Left hindlimb (tissue), 1 donor: ENCODE measurements at places on chromosomes 1 and 21.

DNA sequence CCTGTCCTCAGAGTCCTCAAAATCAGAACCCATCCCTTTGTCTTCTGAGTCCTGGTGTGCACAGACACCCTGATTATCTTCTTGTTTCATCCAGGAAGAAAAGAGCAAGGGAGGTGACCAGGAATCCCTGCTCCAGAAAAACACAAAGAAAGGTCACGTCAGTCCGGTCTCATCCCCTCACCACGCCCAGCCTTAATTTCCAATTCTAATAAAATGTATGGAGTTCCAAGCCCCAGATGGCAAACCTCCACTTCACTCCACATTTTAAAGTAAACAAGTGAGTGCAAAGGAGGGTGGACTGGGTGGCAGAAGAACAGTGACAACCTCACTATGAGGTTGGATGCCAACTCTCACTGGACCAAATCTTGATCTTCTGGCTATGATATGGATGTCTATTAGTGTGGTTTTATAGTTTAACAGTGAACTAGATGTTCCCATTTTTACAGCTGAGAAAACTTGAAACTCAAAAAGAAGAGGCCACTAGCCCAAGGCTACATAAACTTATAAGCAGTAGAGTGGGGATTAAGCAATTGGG lies 22.0 kb downstream of the ZNF697 start:
- DNase-seq: no peak

- peak; percentile 37 for DNase-seq
Observed at GRCh38 chr1:100188617-100189016, 10.6 kb upstream of the LRRC39 start.

DNA sequence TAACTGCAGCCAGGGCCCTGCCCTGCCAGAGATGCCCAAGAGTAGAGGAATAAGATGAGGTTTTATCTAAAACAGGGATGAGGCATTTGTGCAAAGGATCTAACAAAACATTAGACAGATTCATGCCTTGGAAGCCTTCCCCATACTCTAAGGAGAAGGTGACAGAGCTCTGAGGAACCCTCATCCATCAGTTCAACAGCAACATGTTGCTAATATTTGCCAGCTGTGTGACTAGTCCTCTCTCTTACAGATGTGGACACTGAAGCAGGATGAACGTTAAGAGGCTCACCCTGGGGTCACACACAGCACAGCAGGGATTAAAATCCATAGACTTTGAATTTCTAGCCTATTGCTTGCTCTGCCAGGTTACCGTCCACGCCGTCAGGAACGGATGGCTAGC lies 99.0 kb downstream of the ZBTB18 start:
- no peak for DNase-seq

GRCh38 chr1:28494737-28495136 lies 11.1 kb upstream of the RCC1 start:
- no peak for DNase-seq

- DNase-seq: no peak
Observed at GRCh38 chr21:14356746-14357145, 26.2 kb downstream of the HSPA13 start.

GRCh38 chr1:83626603-83627002 lies 372.3 kb downstream of the TTLL7 start:
- no peak for DNase-seq

DNA sequence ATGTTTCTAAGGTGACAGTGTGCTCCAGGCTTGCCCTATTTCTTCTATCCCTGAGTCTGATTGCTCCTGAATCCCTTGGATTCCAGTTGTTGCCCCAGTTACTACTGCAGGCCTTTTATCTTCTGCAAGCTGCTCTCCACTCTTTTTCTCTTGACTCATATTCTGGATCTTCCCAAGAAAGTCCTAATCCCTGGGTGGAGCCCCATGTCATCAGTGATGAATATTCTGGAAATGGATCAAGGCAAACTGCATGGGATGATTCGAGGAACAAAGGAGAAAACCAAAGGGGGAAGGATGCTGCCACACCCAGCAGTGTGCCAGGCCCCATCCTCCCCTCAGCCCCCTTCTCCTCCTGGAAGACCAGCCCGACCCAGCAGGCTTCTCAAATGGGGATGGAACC lies 63.3 kb upstream of the ATP2B4 start:
- no peak for DNase-seq

DNA sequence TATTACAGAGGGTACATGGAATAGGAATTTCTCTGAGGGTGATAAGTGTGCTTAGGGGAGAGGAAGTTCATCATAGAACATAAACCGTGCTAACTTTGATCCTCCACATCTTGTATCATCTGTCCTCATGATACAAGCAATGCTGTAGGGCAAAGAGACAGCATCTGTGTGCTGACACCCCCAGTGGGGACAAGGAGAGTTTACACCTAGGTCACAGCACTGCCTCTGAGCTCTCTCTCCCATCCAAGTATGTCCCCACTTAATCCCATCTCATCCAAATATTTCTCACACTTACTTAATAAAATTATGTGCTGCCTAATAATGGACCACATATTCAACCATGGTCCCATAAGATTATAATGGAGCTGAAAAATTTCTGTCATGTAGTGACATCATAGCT lies 4.3 kb upstream of the TEDDM1 start:
- no peak for DNase-seq

- DNase-seq: no peak
Observed at GRCh38 chr1:54701066-54701465, 14.6 kb upstream of the TTC4 start.

GRCh38 chr1:247906504-247907047 lies 11.2 kb downstream of the OR2W3 start:
- no peak for DNase-seq

GRCh38 chr21:36966821-36967768 lies 626 bp upstream of the HLCS start:
- peak; percentile 79 for DNase-seq

GRCh38 chr21:36751383-36751782 lies 52.5 kb downstream of the SIM2 start:
- DNase-seq: no peak

DNA sequence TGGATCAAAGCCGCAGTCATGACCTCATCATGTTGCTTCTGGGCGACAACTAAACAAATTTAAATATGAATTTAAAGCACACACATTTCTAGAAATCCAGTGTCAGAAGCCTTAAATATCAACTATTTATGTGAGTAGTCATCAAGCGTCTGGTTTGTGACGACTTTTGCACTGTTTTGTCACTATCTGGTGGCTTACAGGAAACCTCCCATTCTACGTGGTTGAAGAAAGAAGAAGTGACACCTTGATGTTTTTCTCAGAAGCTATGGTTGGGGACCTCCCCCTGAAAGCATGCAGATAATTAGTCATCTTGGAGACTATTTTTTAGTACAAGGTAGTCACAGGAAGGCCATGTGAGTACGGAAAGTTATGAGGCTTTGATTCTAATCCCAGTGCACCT lies 58.5 kb downstream of the TENT5C start:
- DNase-seq: no peak

GRCh38 chr1:36481771-36482723 lies 666 bp downstream of the CSF3R start:
- DNase-seq: no peak

GRCh38 chr21:14876524-14876840 lies 188.3 kb downstream of the NRIP1 start:
- no peak for DNase-seq

DNA sequence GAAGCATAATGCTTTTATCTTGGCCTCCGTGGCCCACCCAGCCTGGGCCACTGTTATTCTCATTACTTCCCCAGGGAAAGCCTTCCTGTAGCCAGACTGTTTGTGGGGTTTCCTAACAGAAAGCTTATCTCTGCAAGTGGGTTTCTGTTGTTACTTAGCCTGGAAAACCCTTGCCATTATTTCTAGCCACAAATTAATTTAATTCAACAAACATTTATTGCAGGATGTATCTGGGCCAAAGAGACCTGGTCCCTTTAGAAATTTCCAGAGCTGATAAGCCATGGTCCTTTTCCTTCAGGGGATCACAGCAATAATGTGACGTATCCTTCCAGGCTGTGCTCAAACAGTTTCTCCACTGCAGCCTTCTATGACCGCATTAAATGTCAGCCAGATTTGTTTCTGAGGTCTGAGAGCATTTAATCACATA lies 20.9 kb downstream of the TNN start:
- DNase-seq: no peak

DNA sequence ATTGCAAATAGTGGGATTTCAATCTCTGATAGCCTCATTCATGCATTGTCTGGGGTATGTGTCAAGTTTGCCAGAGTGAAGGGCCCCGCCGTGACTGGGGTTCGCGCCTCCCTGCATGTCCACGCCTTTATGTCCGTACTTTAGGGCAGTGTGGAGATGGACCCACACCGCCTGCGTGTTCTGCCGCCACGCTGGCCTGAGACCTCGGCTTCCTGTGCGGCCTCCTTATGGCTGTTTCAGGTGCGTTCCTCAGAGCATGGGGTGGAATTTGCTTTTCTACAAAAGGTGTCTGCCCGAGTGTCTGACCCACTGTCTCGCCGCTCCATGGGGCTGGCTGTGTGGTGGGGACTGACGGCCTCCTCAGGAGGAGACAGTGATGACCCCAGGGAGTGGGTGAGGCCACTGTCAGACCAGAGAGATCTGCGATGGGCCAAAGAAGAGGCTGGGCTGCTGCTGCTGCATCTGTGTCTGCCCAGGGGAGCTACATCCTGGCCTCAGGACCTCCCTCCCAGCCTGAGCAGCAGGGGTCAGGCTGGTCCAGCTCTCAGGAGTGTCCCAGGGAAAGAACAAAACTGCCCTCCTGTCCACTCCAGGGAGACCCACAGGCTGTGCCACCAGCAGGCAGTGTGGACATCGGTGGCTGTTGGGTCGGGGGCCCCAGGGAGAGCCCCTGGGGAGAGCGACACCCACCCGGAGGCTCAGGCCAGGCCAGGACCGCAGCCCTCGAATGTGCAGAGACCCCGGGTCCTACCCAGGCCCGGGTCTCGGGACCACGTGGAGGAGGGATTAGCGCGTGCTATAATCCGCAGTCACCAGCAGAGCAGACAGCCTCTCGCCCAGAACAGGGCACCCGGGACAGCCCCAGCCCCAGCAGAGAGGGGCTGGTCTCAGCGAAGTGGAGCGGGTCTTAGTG lies 9.8 kb upstream of the SLC19A1 start:
- peak; percentile 19 for DNase-seq

DNA sequence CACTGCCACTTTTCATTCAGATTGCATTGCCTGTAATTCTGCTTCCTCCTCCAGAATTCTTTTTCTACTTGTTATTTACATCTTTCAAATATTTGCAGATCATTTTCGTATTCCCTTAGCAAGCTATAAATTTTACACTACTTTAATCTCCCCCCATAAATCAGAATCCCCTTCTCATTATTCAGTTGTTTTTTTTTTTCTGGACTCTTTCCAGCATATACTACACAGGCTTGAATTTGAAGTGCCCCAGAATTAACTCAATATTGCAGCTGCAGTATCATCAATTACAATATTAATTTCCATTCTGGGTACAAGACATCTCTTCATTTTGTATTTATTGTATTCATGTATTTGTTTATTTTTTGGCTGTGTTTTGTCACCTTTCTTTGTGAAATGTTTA lies 1494.3 kb downstream of the AMY1C start:
- DNase-seq: no peak

GRCh38 chr1:207054491-207054890 lies 1.4 kb downstream of the PFKFB2 start:
- DNase-seq: no peak

DNA sequence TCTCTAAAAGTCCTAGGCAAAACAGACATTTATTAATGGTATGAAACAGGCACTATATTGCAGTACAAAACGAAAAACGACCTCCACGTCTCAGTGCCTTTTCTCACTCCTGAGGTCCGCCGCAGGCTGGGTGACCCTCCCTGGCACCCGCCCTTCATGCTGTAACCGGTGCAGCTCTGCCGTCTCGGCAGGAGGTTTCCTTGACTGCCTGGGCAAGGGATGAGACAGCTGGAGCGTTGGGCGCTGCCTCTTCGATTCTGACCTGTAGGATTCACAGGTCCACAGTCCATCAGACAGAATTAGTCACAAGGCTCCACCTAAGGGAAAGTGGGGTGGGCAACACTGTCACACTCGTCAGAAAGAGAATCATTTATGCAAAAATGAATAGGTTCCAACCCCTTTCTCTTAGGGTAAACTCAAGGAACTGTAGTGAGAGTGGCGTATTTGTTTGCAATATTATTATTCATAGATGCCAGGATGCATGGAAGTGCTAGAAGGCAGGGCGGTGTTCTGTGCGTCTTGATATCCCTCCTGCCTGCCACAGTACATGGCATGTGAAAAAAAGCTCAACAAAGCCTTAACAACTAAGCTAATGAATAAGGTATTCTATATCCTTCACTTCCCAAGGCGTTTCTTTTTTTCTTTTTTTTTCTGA lies 23.5 kb upstream of the ZBTB18 start:
- no peak for DNase-seq

DNA sequence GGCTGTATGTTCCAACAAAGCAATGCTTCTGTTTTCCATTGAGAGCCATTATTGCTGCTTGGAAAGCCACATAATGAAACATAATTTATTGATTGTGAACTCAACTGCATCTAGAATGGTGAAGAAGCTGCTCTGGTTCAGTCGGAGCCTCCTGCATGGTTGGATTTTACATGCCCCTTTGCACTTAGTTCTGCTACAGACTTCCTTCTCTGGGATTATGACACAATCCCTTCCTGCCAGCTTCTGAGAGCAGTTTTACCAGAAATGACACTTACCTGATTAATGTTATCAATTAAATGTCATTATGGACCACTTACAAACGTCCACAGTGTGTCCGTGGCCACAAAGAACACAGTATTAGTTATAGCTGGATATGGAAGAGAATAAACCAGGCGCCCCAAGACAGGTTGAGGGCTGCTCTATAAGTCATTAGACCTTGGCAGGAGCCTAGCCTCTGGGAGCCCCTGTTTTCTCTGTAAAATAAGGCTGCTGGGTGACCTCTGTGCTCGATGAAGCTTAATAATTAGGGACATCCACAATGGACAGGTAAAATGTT lies 7.0 kb upstream of the CD58 start:
- no peak for DNase-seq

DNA sequence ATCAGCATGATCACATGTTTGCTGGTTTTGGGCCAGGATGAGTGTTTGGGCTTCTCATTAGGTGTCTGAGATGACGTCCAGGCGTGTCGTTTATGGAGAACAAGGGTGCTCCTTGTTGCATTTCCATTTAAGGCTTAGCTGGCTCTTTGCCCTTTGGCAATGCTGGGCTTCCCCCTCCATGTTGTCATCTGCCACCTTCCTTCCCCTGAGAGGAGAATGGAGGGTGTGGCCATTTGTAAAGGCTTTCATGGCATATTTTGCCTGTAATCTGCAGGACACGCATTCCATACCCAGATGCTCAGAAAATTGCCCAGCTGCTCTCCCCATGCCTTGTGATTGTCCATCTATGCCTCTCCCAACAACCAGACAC lies 27.7 kb downstream of the PKP1 start:
- peak; percentile 69 for DNase-seq

- peak; percentile 76 for DNase-seq
Observed at GRCh38 chr1:6222636-6223035, 13.1 kb downstream of the ICMT start.

DNA sequence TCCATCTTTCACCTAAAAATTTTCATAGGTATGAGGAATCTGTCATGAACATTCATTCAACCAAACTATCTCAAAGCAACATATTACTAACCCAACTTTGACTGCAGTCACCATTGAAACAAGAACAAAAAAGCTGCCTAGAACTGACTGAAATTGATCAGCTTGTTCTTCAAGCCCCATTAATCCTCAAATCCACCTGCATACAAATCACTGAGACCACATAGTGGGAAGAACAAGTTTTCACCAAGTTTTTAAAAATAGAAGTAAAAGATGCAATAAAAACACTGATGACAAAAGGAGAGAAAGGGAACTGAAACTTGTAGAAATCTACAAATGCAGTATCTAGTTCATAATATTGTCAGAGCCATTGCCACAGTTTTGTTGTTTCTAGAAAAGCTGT lies 6.1 kb downstream of the SORT1 start:
- no peak for DNase-seq
